ENCODE measurements at places on chromosomes 2 and 18.

DNA sequence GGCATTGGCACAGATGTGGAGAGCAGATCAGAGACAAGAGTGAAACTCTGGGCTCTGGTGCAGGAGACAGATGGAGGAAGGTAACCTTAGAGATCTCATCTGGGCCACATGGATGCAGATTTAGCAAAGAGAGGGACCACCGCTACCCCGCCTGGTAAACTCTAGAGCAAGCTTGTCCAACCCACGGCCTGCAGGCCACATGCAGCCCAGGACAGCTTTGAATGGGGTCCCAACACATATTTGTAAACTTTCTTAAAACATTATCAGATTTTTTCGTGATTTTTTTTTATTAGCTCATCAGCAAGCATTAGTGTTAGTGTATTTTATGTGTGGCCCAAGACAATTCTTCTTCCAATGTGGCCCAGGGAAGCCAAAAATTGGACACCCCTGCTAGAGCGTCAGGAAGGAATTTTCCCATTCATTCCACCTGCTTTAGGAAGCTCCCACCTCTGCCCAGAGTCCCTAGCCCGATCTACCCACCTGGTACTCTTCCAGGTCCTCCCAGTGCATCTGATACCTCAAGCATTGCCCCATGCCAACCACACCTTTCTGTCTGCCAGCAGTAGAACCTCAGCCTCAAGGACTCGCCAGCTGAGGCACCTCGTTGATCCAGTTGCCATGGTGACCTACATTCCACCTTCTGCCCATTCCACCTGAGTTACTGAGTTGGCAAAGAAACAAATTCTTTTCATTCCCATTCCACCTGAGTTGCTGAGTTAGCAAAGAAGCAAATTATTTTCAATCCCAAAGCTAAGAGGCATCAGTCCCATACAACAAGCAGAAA lies at the start of gene CIB4:
Gene CIB4 (minus strand): TSS at position 586 of the 784 bp plus-strand sequence. CDS start 52 bp downstream, at position 534.
- peak; percentile 57 for DNase-seq

DNA sequence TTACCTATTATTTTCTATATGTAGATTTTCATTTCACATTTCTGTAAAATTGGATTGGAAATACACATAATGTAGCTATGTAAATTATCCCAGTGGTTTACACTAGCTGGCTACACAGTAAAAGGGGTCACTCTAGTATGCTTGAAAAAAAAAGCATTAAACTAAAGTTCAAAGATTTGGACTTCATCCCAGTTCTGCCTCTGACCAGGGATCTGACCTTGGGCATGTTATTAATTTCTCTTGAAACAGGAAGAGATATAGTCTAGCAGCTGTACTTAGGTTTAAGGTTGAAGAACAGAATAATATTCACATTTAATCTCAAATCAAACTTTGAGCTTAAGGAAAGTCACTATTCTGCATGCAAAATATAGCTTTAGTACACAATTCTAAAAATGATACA lies 64.5 kb upstream of the RPE start:
- DNase-seq, result no peak

DNA sequence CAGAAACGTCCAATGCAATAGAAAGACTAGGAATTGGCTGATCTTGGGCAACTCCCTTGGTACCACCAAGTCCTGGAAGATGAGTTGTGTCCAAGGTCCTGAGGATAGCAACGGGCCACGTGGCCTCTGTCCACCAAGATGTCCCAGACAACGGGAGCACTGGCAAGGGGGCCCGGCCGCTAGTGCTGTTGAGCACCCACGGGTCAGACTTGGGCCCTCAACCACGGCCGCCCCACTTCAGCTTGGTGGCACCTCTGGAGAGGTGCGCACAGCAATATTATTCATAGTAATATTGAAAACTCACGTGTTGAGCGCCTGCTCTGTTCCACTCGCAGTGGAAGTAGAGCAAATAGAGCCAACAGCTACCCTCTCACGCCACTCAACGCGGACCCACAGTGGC lies 19.0 kb downstream of the PASK start:
- no peak for DNase-seq

- no peak for DNase-seq
Measured at GRCh38 chr2:42142547-42143184, 26.5 kb upstream of the EML4 start.

GRCh38 chr18:23269928-23270327 lies 134.6 kb downstream of the CABLES1 start:
- no peak for DNase-seq

GRCh38 chr18:67771271-67771670 lies 254.8 kb upstream of the DSEL start:
- no peak for DNase-seq

GRCh38 chr2:44477657-44478414 lies 116.1 kb downstream of the CAMKMT start:
- no peak for DNase-seq

DNA sequence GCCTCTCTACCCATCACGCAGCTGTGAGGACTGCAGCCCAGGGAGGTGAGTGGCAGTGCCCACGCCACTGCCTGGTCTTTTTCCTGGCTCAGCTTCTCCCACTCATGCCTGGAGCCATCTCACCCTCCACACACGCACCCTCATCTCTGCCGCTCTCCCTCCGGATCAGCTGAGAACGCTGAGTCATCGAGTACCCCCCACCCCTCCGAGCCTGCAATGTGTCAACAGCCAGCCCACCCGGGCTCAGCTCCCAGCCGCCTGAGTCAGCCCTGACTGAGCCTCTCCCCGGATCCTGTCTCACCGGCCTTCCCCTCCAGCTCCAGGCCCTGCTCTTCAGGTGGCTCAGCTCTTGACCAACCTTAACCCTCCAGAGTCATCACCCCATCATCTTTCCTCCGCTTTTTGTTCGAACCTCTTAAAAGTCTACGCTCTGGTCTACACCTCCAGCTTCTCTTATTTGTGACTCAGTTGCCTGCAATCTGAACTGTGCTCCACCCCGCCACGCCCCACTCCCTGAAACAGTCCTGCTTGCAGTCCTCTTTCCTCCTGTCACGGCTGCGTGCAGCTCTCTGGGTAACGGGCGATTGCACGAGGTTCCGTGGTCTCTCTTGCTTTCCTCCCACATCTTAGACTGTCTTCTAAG lies 94.4 kb upstream of the ASAP2 start:
- no peak for DNase-seq

GRCh38 chr2:51071191-51071590 lies 39.3 kb upstream of the NRXN1 start:
- DNase-seq, result no peak

All from pancreas (tissue), 10 donors.